Muscle of arm (tissue), 14 donors: ENCODE measurements at places on chromosomes 2 and 18. TPM values are rescaled to one million over a fixed set of nuclear protein-coding genes. Genes with fewer than 3 reads are reported as not detected.

Gene GREB1L
- 5.2 TPM for polyA plus RNA-seq

Gene LYPD1
- polyA plus RNA-seq, result 9.6 TPM

GRCh38 chr2:108629417-108629816, 89.9 kb upstream of the RANBP2 start:
- DNase-seq, result no peak

GRCh38 chr18:64202210-64202836, 53.4 kb upstream of the LINC00305 start:
- no peak for DNase-seq

DNA sequence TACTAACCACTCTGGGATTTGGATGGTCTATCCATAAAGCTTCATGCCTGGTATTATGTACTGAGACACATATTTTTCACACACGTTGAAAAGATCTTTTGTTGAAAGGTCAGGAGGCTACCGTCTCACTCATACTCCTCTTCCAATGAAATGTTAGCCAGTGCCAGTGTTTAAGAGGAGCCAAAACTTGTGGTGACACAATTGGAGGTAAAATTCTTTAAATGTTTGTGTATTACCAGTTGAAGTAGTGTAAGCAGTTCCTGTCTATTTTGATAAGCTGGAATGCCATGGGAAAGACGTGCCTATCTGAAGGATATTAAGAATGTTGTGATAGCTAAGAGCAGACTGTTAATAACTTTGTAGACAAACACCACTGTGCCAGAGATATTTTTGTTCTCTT, 32.1 kb downstream of the MARCHF7 start:
- no peak for DNase-seq

GRCh38 chr2:140064243-140064642, 1284.1 kb upstream of the NXPH2 start:
- no peak for DNase-seq

- DNase-seq, result no peak
Observed at GRCh38 chr18:40357536-40357935, 1597.5 kb upstream of the PIK3C3 start.

DNA sequence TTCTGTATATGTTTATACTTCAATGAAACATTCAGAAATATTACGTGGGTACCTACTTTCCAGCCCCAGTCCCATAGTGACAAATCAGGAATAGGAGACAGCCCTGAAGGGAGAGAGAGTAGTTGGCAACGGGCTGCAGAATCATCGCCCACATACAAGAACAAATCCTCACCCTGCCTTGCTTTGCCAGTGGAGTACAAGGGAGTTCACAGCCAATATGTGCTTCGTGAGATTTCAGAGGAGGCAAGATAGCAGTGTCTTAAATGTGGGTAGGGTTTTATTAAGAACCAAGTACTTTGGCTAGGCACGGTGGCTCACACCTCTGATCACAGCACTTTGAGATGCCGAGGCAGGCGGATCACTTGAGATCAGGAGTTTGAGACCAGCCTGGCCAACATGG, 40.3 kb upstream of the PKDCC start:
- no peak for DNase-seq

GRCh38 chr2:98293030-98293429, 53.2 kb upstream of the CNGA3 start:
- DNase-seq, result no peak

- no peak for DNase-seq
Observed at GRCh38 chr2:20125616-20126015, 74.2 kb upstream of the LAPTM4A start.
